ACHN (cell line): ENCODE measurements at places on chromosomes 5 and 9.

GRCh38 chr5:30747412-30747811 is 446.1 kb upstream of the CDH6 start:
- DNase-seq, result no peak

DNA sequence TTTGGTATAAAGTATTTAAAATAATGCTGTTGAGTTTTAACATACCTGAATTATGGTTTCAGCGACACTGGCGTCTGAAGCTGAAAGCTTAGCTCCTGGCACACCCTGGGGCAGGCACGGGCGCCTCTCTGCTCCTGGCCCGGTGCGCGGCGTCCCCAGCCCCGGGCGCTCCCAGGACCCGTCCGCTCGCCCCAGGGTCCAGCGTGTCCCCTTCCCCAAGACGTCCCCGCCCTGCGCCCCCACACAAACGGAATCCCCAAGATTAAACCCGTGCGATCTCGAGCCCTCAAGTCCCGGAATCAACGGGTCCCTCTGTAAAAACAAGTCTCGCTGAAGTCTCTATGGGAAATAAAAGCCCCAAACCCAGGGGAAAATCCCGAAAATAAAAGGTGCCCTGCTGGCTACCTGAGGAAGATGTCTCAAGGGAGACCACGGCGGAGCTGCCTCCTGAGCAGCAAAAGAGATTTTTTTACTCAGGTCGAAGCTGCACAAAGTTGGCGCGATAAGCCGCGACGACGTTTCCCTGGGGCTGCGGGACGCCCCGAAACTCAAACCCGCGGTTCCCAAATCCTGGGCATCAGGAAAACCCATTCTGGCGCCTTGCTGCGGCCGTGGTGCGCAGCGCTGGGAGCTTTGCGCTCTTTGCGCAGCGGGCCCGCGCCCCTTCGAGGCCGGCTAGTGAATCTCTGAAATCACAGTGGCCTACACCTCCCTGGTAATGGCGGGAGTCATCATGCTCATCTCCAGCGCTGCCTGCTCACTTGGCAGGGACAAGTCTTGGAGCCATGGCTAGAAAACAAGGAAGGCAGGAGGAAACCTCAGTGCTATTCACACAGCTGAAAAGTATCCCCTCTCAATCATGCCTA is 6.3 kb upstream of the IFNA8 start:
- DNase-seq, result no peak

DNA sequence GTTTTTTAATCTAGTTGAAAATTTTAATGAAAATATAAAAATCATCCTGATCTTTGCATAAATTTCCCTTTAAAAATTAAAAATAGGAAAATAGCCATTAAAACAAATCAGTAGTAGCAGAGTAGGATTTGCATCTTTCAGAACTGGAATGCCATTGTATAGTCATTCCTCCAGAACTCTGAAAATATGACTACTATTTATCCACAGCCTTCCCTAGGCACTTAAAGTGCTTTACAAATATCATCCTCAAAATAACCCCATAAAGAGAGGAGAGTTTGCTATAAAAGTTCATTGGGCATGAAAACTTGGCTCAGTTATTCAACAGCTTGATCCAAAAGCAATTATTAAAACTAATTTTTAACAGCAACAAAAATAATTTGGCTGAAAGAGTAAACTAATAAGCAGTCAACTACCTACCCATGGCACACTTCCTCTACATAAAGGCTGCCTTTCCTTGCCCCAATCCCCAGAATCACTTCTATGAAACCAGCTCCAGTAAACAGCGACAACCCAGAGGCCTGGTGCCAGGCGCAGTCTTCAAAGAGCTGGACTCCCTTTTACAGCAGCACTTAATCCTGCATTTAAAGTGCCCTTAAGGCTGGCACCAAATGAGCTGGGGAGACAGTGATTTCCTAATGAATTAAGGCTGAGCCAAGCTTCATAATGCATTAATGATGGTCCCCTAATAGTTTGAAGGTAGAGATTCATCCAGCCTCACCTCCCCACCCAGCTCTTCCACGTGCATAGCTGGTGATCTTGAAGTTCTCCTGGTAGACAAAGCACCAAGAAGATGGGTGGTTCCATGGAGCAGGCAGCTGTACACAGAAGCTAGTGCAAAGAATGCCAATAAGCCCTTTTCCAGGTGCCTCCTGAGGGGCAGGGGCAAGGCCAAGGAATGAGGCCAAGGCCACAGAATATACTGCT is 36.1 kb downstream of the LHFPL2 start:
- no peak for DNase-seq

- no peak for DNase-seq
Measured at GRCh38 chr5:164184158-164184557, 678.7 kb downstream of the MAT2B start.

DNA sequence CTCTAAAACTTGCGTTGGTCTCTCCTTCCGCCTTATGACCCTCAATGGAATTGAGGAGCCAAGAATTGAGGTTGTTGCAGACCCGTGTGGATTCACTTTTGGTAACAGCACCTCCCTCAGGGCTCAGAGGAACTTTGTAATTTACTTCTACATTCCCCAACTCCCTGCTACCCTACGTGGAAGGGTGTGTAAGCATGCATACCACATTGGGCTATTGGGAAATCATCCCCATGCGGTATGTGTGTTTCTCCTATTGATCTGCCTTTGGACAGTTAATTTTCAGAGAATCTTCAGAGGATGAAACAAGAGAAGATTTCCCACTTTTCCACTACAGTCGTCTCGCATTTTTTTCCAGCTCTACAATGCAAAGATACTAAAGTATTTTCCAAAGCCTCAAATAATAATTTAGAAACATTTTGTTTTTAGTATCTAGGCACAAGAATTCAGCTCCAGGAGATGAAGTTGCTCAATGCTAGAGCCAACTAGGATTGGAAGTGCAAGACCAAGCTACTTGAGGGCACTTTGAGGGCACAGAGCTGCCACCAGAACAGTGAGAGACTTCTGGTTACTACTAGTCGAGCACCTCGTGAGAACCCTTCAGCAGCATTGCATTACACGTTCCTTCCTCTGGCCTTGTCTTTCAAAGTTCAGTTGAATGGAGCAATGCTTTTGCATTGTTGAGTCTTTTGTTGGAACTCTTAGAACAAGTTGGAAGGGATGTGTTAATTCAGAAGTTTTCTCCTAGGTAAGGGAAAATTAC is 3.4 kb downstream of the C1QTNF3 start:
- DNase-seq, result no peak

GRCh38 chr9:110180511-110181434 is 27.2 kb downstream of the C9orf152 start:
- no peak for DNase-seq

- DNase-seq, result no peak
Measured at GRCh38 chr9:124423591-124423990, 8.3 kb upstream of the PSMB7 start.

- DNase-seq, result no peak
Measured at GRCh38 chr5:64397552-64397951, 108.3 kb upstream of the RGS7BP start.

GRCh38 chr9:99069546-99069945 is 35.4 kb upstream of the TGFBR1 start:
- DNase-seq, result no peak

DNA sequence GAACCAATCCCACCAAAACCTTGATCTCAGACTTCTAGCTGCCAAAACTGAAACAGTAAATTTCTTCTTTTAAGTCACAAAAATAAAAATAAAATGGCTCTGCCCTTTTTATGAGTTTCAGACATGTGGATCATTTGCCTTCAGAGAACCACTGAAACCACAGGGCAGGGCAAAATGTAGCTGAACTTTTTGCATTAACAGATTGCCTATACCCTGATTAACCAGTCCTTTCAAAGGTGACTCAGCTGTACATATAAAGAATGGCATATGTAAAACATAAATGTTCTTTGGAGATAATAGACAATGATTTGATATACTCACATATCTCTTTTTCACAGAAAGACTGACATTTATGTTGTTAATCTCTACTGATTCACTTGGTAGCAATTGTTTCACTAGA is 187.1 kb upstream of the GRIN3A start:
- no peak for DNase-seq

GRCh38 chr9:133532937-133533668 is 1.4 kb upstream of the ADAMTSL2 start:
- DNase-seq, result peak; percentile 34

- DNase-seq, result no peak
Measured at GRCh38 chr9:70924380-70924779, 197.0 kb downstream of the TRPM3 start.

- peak; percentile 29 for DNase-seq
Measured at GRCh38 chr5:116778032-116778431, 203.4 kb upstream of the SEMA6A start.

DNA sequence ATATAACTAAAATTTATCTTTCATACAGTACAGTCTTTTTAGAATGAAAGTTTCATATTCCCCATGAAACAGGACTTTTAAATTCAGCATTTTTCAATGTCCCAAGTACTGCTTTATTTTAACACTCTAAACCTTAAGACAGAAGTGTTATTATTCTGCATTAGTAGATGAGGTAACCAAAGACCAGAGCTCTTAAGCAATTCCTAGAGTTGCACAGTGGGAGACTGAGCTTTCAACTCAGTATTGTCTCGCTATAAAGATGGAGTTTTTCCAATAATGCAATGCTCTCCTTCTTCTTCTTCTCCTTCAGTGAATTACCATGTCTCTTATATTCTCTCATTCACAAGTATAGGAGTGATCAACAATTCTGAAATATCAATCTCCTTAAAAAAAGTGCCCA is 479.7 kb downstream of the CETN3 start:
- no peak for DNase-seq

- no peak for DNase-seq
Measured at GRCh38 chr5:30343707-30344106, 849.8 kb upstream of the CDH6 start.

GRCh38 chr9:137222190-137223077 is at the start of gene RNF208:
RNF208 (minus strand) TSS chr9:137222240; CDS start chr9:137221212, 1,028 bp downstream.
- peak; percentile 24 for DNase-seq

DNA sequence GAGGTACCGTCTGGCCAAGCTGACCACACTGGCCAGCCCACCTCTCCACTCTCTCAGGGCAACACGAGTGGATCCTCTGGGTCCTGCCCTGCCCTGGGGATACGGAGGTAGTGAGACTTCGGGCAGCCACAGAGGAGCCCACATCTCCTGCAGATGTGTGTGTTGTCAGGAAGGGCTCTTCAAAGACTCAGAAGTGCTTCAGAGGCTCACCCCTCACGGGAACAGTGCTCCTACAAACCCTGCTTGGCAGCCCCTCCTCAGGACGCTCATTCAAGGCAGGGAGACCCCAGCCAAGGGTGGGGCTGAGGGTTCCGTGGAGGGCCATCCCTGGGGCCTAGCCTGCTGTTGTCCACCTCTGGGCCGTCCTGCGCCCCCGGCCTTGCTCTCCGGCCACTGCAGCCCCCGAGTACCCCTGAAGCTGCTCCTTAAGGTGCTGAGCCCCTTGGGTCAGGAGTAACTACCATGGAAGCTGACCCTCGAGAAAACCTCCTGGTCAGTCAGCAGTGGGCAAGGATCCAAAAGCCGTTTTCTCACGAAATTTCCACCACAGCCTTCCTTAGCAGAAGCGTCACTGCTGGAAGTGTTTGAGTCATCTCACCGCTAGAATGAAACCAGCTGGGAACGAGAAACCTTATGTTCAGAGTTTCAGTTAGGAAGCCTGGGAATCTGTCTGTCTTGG is 23.2 kb upstream of the LRRC14B start:
- DNase-seq, result peak; percentile 88

DNA sequence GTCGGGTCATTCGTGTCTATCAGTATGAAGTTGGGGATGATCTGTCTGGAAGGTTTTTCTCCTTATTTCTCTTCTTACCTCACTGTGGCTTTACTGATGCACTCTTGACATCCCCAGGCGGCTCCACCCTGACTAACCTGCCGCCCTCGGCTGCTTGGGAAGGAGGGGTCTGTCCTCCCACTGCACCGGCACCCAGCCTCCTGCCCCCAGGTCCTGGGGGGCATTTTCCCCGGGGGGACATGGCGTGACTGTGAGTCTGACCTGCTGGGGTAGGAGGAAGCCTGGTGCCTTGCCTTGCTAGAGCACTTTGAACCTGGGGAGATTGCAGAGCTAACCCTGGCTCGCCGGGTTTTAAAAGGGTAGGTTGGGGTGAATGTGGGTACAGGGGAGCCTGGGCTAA is 27.5 kb downstream of the DYNC2I2 start:
- DNase-seq, result no peak

DNA sequence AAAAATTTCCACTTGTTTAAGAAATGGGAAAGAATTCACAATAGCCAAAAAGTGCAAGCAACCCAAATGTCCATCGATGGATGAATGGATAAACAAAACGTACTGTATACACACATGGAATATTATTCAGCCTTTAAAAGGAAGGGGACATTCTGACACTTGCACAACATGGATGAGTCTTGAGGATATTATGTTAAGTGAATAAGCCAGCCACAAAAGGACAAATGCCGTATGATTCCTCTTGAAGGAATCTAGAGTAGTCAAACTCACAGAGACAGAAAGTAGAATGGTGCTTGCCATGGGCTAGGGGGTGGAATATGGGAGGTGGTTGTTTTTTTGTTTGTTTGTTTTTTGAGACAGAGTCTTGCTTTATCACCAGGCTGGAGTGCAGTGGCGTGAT is 3.8 kb upstream of the ATP6V0E1 start:
- DNase-seq, result no peak

- no peak for DNase-seq
Measured at GRCh38 chr5:97157689-97158088, 15.3 kb upstream of the LIX1 start.

DNA sequence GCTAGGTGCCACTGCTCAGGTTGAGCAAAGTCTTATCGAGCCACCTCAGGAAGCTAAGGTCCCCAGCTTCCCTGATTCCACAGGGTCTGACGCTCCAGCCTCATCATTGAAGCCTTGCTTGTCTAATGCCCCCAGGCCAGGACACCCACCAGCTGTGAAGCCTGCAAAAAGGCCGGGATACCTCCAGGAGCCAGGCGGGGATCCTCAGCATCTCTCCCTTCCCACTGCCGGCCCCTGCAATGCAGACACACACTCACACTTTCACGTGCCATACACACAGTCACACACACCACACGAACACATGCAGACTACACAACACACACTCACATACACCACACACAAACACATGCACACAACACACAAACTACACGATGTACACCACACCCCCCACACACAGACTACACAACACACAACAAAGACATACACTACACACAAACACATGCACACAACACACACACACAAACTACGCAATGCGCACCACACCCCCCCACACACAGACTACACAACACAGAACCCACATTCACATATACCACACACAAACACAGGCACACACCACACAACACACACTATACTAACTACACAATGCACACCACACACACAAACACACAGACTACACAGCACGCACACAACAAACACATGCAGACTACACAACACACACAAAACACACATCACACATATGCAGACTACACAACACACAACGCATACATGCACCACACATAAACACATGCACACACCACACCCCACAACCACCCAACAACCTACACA is 17.8 kb upstream of the S1PR3 start:
- no peak for DNase-seq

DNA sequence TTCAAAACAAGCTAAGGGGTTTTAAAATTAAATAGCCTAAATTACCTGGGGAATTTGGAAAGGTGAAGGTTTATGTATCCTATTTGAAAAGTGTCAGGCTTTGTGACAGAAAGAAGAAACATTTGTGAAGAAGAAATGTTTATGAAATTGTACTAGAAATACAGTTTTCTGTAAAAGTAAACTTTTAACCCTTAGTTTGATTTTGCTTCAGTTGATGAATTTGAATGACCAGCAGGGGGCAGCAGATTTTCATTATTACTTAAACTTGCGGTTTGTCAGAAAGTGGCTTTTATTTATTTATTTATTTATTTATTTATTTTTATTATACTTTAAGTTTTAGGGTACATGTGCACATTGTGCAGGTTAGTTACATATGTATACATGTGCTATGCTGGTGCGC is 58.1 kb downstream of the NNT start:
- peak; percentile 53 for DNase-seq

GRCh38 chr5:119071561-119071995 is 691 bp downstream of the DMXL1 start:
- DNase-seq, result peak; percentile 22

GRCh38 chr5:78236046-78236445 is 58.5 kb downstream of the AP3B1 start:
- DNase-seq, result no peak
